ENCODE measurements at places on chromosomes 16 and 17. TPM values are rescaled to one million over a fixed set of nuclear protein-coding genes. Genes with fewer than 3 reads are reported as not detected.

DNA sequence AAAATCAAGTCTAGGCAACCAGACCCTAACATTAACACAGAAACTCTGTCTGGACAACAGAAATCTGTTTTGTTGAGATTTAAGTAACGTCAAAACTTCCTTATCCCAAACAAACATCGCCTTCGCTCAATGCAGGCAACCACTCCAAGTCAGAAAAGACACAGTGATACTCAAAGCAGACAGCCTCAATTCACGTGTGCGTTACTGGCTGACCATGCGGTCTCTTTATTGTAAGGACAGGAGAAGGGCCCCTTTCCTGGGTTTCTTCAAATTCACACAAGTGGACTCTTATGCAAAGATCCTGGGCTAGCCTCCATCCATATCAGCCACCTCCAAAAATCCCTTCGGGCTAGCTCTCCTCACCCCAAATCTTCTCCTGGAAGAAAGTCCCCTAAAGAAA, 467.7 kb downstream of the SOX9 start:
- no peak for DNase-seq

GRCh38 chr17:17036524-17036998, 5.7 kb upstream of the MPRIP start:
- DNase-seq: no peak

- DNase-seq: no peak
These were observed 24.7 kb downstream of the ZNF276 start for GRCh38 chr16:89746043-89746442.

DNA sequence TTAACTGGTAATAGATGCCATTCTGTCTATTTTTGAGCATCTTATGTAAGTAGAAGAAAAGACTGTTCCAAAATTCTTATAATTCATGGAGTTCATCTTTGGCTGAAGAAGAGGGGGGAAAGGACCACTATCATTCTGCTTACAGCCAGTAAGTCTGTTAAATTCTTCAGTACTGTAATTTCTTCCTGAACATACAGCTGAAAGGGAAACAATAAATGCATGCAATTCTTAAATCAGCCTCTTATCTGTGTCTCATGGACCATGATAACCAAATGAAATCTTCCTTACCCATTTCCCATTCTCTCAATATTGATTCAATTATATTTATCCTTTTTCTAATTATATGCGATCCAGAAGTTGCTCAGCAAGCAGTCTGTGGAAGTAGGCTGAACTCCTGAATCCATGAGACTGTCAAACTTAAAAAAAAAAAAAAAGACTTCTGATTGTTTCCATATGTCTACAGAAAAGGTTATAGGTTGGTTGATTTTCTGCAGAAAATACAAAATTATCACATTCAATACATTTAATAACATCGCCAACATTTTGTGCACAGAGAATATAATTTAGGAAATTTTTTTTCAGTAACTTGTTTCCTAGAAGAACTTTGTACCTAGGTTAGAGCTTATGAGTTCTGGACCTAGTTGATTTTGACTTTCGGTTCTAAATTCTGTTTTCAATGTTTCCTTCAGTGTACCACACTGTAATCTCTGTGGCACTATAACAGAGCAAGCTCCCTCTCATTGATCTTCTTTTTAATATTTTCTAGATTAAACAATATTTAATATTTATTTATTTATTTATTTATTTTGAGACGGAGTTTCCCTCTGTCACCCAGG, 1.2 kb upstream of the ABCA9 start:
- no peak for DNase-seq

DNA sequence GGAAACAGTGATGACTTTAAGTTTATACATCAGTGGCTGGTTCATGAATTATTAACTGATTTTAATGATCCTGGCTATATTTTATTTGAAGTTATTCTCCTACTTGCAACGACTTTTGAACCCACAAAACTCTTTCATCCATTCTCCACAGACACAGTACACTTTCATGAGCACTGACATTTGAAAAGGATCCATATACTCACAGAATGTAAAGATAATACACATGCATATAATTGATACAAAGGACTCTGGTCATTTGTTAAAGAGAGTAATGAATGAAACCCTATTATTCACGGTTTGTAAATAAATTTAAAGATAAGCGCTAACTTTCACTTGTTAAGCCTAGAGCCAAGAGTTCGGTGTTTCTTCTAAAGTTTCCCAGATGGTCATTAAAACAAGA, 3.3 kb downstream of the TOX3 start:
- no peak for DNase-seq

Gene GDPD1
- total RNA-seq: 5.9 TPM

GRCh38 chr17:82030470-82031302, 792 bp upstream of the RAC3 start:
- peak; percentile 89 for DNase-seq

Measured in breast epithelium (tissue), 4 donors.